Naive thymus-derived CD4-positive, alpha-beta T cell (primary cell): ENCODE measurements at places on chromosomes 2 and 18.

DNA sequence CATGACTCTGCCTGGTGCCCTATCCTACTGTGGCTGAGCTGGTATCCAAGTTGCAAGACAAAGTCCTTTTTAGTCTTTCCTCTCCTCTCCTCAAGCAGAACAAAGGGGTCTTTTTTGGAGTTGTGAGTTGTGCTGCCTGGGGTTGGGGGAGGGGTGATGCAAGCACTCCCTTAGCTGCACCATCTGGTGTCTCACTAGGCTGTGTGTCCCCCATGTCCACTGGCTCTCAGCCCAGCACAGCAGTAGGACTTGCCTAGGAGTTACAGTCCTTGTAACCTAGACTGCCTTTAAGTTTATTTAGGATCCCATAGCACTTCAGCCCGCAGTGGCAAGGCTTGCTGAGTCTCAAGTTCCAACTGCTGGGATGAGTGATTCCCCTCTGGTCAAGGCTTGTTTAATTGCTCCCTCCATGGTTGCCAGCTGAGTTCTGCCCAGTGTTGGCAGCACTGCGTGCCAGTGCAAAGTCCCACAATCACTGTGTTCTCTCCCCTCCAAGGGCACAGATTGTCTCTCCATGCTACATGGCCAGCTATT, 13.2 kb upstream of the ILKAP start:
- DNase-seq = no peak

DNA sequence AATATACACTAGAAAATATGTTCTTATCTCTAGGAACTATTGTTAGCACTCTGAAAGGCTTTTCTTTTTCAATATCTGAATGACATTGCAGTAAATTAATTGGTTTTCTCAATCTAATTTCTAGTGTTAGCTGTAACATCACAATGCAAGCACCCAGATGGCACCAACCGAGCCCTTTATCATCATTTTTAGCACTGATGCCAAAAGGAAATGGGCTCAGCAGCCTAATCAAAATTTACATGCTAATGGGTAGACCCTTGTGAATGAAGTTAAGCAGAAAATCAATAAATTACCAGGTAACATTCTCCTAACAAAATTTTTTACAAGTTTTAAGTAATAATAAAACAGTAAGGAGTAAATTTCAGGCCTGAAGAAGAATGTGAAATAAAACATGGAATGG, 53.5 kb upstream of the PGAP1 start:
- DNase-seq = no peak

- no peak for DNase-seq
These were observed 268.2 kb downstream of the RPIA start for GRCh38 chr2:88959480-88960204.

GRCh38 chr2:150491943-150492342, 4.5 kb upstream of the RND3 start:
- no peak for DNase-seq

GRCh38 chr2:149572102-149572953, 15.2 kb downstream of the MMADHC start:
- no peak for DNase-seq

DNA sequence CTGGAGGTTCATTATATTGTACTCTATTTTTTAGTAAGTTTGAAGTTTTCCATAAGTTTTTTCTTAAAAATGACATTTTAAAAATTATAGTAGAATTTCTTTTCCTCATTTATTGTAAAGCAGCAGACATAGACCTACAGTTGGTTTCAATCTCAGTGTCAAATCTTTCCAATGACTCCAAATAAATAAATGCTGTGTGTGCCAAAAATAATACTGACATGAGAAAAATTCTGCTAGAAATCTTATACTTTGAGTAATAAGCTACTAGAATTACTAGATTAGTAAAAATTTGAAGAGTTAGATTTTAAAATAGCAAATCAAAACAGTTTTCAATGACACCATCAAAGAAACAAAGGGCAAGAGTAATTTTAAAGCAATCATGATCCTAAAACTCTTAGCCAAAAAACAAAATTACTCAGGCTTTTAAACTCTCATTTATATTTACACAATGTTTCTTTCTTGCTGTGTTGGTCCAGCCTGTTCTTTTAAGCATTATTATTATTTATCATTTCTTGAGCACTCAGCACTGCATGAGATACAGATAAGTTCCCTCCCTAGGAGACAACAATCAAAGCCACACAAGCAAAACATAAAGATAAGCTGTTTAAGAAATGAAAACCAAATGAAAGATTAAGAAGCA, 8.3 kb upstream of the KANSL1L start:
- no peak for DNase-seq

GRCh38 chr2:226477221-226478108, 322.2 kb downstream of the IRS1 start:
- no peak for DNase-seq

- no peak for DNase-seq
These were observed 255.1 kb downstream of the METTL4 start for GRCh38 chr18:2316082-2316750.

DNA sequence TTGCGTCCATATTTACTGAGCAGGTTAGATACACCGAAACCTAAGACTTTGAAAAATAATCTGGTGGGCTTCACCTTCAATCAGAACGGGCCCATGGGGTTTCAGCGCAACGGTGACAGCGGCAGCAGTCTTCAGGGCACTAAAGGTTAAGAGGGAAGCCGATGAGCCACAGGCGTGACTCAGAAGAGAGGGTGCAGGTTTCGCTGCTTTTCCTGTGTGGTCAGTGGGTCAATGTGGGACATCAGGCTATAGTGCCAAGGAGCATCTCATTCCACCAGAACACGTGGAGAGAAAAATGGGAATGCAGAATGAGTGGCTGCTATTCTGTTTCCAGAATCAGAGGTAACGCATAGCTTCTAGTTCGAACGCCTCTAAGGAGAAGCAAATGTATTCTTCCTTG, 8.9 kb downstream of the PTGR3 start:
- DNase-seq = no peak

- DNase-seq = no peak
These were observed 35.5 kb upstream of the PTMA start for GRCh38 chr2:231672617-231673347.

DNA sequence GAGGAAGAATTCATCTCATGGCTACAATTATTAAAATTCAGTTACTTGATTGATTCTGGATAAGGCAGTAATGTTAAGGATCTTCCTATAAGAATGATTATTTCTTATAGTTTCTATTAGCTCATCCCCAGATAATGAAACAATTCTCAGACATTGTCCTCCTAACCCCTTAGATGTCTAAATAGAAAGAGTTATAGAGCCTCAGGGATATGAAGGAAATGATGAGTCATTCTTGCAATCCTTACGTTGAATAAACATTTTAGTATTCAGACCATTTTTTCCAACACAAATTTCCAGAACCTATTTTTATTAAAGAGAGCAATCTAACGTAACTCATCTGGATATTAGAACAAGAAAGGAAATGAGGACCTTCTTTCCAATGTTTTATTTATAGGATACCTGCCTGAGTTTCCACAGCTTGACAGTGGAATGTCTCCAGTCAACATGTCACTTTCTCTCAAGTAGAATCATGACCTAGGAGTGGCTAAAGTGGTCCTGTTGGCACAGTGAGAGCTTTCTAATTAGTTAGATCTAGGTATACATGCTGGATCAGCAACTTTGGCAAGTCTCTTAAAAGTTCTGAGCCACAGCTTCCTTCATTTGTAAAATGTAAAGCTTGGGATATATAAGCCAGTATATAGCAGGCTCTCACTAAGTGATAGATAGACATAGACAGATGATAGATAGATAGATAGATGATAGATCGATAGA, 88.0 kb upstream of the RAB27B start:
- DNase-seq = no peak

GRCh38 chr18:66616523-66616983, 12.7 kb upstream of the CDH19 start:
- DNase-seq = no peak

- no peak for DNase-seq
These were observed 42.7 kb downstream of the MPHOSPH10 start for GRCh38 chr2:71173096-71173495.

DNA sequence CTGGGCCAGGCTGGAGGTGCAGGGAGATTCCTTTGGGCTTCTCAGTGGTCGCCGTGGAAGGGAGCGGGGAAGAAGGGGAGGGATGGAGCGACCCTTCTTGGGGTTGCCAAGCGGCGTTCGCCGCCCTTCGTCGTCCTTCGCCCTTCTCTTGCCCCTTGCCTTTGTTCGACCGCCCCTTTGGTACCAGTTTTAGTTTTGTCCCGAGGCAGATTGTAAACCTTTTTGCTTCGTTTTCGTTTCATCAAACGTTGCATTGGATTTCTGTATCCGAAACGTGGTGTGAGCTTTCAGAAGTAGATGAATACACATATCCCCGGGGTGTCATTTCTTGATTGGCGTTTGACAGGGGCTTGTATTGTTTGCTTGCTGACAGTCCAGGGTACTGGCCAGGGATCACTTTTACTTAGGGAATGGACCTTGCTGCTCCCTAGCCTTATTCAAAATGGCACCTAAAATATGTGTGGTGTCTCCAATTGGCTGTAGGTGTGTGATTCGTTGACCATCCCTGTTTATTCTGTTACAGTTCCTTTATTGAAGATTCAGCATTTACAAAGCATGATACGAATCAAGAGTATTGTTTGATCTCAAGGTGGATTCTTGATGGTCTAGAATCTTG, 788 bp downstream of the USP14 start:
- peak; percentile 10 for DNase-seq

DNA sequence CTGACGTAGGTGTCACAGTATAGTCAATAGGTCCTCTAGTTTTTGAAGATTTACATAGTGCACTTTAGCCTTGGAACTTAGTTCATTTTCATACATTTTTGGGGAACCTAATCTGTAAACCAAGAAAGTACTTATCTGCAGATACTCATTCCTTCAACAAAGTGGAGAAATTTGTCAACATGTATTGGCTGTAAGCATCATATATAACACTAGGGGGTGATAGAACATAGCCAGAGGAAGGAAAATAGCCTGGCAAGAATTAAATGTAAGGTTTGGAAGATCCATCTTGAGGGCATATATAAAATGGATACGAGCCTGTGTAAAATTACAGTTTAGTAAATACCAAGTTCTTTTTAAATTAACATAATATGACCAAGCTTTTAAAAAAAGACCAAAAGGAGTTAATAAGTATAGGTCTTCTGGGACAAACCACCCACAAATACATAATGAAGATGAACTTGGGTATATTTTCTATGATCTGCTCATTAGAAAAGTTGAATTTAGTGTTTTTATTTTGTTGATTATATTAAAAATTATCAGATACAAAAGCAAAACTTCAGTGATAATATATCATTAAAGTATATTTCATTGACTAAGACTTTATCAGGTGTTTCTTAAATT, 18.2 kb downstream of the RPL37A start:
- no peak for DNase-seq

- peak; percentile 59 for DNase-seq
These were observed 7.5 kb upstream of the YPEL5 start for GRCh38 chr2:30139131-30139870.

DNA sequence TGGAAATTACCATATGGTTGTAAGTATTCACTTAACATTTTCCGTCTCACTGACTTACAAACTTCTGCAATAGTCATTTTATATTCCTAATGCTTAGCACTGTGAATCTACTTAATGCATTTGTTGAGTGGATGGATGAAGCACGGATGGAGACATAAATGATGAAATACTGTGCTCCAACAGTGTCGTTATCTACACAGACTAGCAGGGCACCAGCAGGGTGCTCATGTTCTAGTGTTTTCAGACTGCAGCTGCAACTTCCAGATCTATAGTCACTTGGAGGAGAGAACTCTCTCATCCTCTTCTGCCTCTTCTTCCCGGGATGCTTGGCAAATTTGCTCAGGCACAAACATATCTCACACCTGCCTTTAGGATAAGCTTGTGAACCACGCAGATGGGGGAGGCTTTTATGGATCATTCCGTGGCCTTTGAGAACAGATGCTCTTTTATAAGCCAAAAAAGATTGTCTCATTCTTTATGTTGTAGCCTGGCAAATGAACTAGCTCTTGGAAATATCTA, 797.7 kb downstream of the MBD2 start:
- no peak for DNase-seq

- no peak for DNase-seq
These were observed 105.7 kb downstream of the USP40 start for GRCh38 chr2:233460726-233461441.

DNA sequence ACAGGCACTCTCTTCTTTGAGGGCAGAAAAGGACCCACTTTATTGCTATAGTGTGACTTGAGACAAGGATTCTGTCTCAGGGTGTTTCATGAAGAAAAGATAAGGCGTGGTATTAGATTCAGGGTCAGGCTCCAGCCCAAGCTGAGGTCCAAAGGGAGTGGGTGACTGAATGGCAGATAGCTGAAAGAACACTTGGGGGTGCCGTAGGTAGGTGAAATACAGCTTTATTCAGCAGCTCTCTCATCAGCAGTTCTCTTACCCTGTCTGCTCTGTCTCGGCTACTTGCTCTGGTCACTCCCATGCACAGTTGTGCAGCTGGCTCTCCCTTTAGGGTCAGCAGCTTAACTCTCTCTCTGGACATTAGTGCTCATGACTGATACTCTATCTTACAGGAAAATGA, 379.9 kb downstream of the LPIN1 start:
- DNase-seq = no peak

GRCh38 chr18:57276829-57277228, 75.5 kb upstream of the ST8SIA3 start:
- DNase-seq = no peak

DNA sequence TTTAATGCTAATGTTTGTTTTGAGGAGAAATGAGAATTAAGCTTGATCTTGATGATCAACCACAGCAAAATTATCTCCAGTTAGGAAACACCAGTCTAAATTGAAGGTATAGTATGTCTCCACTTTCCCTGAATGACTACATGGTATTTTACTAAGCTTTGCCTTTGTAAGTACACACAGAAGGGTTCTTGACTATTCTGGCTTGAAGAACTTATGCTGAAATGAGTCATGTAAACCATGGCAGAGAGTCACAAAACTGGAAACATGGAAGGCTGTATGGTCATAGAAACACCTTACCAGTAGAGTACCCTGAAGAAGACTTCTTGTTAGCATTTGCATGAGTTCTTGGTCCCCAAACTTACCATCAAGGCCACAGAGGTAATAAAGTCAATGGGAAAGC, 250.5 kb downstream of the SLC8A1 start:
- DNase-seq = no peak

- no peak for DNase-seq
These were observed 33.6 kb upstream of the ZNF236 start for GRCh38 chr18:76788571-76789317.

GRCh38 chr2:146697307-146697706, 1147.5 kb upstream of the ACVR2A start:
- DNase-seq = no peak

GRCh38 chr2:9178110-9178903, 28.3 kb upstream of the ASAP2 start:
- DNase-seq = no peak

GRCh38 chr2:11146076-11146475, 9.2 kb upstream of the SLC66A3 start:
- no peak for DNase-seq
